Activated CD4-positive, alpha-beta T cell treated with anti-CD3 and anti-CD28 coated beads, Interleukin-2, amount 50 U/mL, for 24 hours (primary cell): ENCODE measurements at places on chromosomes 7 and 10.

DNA sequence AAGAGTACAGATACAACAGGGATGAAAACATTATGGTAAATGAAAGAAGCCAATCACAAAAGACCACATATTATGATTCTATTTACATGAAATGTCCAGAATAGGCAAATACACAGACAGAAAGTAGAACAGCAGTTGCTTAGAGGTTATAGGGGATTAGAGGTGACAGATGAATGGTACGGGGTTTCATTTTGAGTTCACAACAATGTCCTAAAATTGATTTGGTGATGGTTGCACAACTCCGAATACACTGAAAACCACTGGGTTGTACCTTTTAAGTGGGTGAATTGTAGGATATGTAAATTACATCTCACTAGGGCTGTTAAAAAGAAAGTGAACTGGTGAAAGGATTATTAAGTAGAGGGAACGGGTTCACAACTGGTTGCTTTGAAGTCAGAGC lies 76.3 kb upstream of the MRLN start:
- no peak for DNase-seq

- DNase-seq = no peak
These were observed 18.8 kb downstream of the AS3MT start for GRCh38 chr10:102888048-102888447.

DNA sequence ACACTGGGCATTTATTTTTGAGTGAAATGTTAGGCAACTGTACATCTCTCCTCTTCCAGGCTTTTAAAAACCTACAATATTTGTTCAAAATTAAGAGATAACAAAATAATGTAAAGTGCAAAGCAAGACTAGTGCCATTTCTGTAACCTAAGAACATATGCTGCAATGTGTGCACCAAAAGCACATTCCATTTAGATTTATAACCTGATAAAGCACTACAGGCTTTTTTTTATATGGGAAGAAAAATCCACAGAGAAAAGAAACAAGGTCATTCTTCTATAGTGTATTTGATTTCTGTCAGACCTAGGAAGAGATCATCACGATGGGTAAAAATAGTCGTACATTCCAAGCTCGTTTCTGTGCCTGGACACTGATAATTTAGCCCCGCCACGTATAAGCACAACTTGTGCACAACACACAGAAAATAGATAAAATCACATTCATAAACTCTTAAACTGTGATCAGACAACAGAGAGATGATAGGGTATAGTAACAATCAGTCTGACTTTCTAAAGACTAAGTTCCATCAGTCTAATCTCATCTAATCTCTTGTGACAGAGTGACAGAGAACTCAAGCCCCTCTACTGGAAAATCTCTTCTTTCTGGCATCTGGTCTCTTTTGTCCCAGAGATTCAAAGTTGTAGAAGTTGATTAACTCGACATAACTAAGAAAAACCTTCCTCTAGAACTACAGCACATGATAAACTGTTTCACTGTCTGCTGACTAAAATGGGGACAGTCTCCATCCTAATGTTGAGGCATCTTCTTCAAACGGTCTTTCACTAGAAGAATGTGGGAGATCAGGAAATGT lies 6.7 kb downstream of the LAMB1 start:
- DNase-seq = no peak

- no peak for DNase-seq
These were observed 94.5 kb downstream of the SEC61G start for GRCh38 chr7:54664235-54665228.

DNA sequence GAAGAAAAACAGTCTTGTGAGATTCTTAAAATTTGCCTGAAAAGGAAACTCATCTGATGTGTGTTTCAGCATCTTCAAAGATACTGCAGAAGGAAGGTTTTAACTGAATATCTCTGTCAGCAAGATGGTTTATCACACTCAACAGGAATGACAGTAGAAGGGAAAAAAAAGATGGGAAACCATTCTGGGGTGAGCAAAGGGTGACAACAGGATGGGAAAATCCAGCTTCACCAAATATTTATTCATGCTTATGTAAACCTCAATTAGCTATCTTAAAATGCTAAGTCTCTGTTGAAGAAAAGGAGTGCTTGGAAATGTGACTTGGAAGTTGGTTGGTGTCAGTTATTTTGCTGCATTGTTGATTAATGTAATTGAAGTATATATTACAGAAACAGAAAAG lies 82.2 kb downstream of the FZD1 start:
- DNase-seq = no peak

DNA sequence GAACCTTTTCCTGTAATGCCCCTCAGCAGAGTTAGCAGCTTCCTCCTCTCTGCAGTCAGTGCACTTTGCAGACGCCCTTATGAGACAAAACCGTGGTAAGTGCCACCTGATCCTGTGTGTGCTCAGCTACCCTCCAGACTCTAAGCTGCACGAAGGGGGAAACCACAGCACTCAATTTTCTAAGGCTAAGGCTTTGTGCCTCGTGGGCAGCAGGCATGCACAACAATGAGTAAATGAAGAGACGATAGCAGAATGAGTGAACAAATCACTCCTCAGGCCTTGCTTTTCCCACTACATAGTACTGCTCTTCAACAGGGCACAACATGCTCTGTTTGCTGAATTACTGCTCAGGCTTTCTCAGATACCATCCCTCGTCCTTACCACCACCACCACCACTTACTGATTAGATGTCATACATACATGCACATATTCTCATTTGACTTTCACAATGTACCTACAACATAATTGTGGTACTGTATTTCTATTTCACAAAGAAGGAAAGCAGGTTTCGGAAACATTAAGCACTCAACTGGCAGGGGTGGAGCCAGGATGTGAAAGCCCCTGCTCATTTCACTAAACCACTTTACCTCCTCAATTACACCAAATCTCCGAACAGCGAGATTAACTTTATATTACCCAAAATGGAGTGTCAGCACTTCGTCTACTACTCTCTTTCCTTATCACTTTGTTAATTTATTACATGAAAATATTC lies 85.4 kb downstream of the ICA1 start:
- DNase-seq = no peak

DNA sequence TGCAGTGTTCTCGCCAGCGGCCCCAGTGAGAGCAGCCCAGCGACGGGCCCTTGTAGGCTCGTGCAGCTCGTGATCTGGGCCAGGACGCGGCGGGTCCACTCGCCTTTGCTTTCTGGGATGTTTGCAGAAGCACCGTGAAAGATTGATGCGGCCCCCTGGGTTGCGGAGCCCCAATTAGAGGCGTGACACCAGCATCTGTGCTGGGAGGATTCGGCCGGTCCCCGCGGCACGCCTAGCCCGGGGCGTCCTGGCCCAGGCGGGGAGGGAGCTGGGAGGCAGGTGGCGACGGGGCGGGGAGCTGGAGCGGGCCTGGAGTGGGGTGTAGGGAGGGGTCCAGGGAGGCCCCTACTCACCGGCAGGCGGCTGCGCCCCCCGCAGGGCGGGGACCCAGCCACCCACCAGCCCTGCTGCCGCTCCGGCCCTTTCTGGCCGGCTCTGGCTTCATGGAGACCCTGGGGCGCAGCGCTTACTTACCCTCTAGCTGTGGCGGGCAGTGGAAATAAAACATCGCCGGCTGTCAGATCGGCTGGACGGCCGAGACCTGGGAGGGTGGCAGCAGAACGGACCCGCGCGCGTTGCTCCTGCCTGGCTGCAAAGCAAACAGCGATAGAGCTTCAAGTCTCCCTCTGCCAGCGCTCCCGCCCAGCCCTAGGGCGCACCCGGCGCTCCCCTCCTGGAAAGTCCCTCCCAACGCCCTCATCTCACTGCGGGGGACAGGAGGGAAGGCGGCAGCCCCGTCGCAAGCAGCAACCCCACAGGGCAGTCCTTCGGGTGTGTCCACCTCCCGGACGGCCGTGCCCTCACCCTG lies 752 bp downstream of the DRGX start:
- DNase-seq = no peak

- DNase-seq = no peak
These were observed 5.2 kb downstream of the ADAP1 start for GRCh38 chr7:949021-949934.

GRCh38 chr10:74976565-74976964 lies 134.9 kb upstream of the SAMD8 start:
- DNase-seq = no peak

GRCh38 chr10:5590816-5591215 lies 66.1 kb downstream of the CALML3 start:
- DNase-seq = no peak

GRCh38 chr7:89914711-89915110 lies 239.6 kb upstream of the STEAP1 start:
- DNase-seq = no peak

DNA sequence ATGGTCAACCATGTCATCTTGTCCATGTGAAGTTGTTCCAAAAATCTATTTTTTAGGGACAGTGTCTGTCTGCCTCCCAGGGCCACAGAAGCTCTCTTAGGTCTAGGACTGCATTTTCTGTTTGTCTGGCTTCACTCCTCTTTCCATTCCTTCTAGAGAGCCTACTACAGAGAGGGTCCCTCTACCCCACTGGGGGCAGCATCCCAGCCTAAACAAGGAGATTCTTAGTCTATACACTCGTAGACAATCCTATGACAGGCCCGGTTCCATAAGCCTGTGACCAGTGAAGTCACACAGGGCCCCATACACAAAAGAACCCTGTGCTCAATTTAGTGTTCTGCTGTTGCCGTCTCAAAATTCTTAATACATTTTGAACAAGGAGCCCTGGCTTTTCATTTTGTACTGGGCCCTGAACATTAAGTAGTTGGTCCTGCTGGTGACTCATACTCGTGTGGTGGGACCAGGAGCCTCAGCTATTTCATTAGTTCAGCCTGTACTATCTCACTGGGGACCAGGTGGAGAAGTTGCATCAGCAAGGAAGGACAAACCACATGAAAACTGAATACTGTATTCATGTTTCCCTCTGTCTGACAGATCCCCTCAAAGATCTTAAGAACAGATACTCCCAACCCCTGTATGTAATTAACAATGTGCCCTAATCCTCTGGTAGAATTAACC lies 23.5 kb upstream of the FAM180A start:
- DNase-seq = no peak

DNA sequence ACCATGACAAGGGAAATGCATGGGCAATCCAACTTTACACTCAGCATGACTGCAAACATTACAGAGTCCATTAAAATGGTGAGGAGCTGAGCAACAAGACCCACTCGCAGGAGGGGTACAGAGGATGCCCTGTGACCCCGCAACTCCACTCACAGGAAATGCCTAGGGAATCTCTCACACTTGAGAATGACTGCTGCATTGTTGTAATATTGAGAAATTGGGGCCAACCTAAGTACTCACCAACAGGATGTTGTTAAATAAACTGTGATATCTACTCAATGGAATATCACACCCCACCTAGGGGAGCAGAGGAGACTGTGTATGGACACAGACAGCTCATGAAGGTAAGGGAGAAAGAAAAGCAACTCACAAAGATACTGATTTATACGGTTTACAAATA lies 53.4 kb upstream of the CAMK2B start:
- DNase-seq = no peak

GRCh38 chr10:86929468-86930380 lies 27.7 kb downstream of the MMRN2 start:
- DNase-seq = no peak

DNA sequence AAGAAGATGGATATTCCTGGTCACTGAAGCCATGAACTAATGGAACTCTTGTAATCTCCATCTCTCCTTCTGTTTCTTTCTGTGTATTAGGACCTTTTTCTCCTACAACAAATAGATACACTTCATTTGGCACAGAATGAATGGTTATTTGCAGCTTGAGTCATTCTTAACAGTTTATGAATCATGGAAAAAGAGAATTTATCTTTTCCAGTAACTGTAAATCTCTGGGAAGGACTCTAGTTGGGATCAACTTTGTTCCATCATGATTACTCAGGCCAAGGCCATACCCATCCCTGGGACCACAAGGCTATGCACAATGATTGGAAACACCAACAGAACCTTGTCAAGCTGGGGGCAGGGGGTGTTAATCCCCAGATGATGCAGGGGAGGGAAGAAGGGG lies 36.1 kb upstream of the MDFIC start:
- no peak for DNase-seq

DNA sequence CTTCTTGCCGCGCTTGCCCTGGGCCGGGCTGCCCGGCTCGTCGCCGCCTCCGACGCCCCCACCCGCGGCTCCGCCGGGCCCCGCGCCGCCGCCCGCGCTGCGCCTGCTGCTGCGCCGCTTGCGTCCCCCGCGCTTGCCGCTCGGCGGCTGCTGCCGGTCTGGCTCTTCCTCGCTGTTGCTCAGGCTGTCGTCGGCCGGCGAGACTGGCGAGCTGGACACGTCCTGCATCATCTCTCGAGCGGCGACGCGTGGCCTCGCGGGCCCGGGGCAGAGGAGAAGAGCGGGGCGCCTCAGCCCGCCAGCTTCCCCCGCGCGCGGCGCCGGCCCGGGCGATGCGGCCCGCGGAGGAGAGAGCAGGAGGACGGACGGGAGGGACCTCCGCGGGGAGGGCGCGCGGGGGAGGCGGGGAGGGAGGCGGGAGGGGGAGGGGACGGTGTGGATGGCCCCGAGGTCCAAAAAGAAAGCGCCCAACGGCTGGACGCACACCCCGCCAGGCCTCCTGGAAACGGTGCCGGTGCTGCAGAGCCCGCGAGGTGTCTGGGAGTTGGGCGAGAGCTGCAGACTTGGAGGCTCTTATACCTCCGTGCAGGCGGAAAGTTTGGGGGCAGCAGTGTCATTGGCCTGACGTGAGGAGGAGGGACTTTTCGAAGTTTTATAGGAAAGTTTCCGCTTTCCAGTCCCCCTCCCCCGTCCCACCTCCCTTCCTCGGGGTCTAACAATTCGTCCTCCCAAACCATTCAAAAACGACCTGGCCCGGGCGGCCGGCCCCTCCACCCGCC lies at the start of gene TWIST1:
Gene TWIST1, minus strand, starts transcription at position 546 of the 779 bp plus-strand sequence. Its CDS starts 315 bp downstream, at position 231.
- no peak for DNase-seq

GRCh38 chr10:119235356-119235755 lies 28.0 kb downstream of the GRK5 start:
- no peak for DNase-seq

DNA sequence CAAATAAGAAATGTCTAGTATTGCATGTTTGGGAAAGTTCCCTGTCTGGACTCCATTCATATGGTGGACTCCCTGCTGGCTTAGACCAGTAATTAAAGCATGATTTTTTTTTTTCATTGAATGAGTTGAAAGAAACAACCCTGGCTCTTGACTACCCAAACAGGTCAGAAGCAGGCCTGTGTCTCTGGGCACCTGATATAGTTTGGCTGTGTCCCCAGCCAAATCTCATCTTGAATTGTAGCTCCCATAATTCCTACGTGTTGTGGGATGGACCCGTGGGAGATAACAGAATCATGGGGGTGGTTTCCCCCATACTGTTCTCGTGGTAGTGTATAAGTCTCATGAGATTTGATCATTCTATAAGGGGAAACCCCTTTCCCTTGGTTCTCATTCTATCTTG lies 206.2 kb downstream of the TMEM178B start:
- DNase-seq = no peak

- no peak for DNase-seq
These were observed 11.7 kb upstream of the PRDX3 start for GRCh38 chr10:119190353-119190752.

GRCh38 chr10:101224910-101225823 lies 4.1 kb downstream of the LBX1 start:
- no peak for DNase-seq

GRCh38 chr10:44297963-44298362 lies 86.9 kb downstream of the CXCL12 start:
- no peak for DNase-seq

GRCh38 chr7:114417290-114417689 lies 2.7 kb downstream of the FOXP2 start:
- no peak for DNase-seq
